ENCODE measurements at places on chromosomes 2 and 18.

GRCh38 chr2:74415762-74416395 lies 5.5 kb downstream of the C2orf81 start:
- DNase-seq = no peak

DNA sequence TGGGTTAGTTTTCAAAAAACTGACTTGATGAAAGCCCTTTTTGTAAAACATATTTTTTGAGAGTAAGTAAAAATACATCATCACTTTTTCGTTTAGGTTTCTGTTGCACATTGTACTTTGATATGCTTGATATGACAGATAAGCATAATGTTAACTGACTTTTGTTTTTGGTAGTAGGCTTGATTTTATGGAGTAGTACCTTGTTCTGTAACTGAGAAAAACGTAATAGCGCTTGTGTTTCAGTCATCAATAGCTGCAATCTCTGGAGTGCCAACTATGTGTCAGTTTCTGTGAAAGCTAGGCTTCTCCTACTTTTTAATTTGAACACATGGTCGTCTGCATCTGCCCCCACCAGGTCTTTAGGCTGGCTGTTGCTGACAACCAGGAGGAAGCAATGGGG lies 1.3 kb downstream of the LCLAT1 start:
- DNase-seq = no peak

GRCh38 chr18:80076379-80076778 lies 32.7 kb upstream of the ADNP2 start:
- no peak for DNase-seq

DNA sequence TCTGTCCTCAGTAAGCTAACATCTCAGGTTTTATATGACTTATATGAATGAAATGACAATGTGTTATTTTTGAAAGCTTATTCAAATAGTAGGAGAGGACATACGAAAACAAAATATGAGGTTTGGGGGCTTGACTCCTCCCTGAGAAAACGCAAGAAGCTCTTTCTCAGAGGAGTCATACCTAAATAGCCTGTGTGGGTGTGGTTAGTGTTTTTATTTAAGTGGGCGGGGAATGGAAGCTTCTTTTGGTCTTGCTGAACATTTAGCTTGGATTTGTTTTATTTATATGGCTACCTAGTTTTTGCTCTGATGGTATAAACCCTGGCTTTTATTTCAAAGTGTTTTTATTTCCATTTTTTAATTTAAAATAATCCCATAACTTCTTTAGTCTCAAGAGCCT lies 72.1 kb upstream of the DSG1 start:
- no peak for DNase-seq

GRCh38 chr2:209907746-209908145 lies 94.7 kb upstream of the RPE start:
- DNase-seq = no peak

DNA sequence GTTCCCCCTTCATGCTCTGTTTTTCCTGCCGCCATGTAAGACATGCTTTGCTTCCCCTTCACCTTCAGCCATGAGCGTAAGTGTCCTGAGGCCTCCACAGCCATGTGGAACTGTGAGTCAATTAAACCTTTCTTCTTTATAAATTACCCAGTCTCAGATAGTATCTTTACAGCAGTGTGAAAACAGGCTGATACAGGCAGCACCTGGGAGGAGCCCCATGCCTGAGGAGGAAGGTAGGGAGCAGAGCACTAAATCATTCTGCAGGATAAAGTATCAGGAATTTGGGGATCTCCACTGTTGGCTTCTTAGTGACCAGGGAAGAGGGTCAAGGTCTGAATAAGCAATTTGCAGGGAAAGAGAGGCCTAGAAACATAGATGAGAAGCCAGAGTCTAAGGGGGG lies 78.0 kb downstream of the KCNF1 start:
- no peak for DNase-seq

DNA sequence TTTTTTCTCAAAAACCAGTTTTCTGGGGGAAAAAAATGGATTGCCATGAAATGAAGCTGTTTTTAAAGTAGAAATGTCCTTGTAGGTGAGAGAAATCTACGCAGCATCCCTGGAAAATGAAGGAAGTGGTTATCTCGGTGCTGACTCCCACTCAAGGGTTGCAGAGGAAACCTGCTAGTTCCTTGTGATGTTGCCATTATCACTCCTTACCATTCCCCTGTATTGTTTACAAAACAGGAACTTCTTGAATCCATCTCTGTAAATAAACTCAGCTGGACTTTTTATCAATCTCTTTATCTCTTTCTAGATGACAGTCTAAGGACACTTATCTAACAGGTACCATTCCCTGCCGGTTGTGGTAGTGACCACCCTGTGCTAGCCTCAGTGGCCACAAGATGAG lies 61.2 kb downstream of the FEZ2 start:
- no peak for DNase-seq

GRCh38 chr2:12326449-12327190 lies 390.1 kb upstream of the TRIB2 start:
- DNase-seq = peak; percentile 27

DNA sequence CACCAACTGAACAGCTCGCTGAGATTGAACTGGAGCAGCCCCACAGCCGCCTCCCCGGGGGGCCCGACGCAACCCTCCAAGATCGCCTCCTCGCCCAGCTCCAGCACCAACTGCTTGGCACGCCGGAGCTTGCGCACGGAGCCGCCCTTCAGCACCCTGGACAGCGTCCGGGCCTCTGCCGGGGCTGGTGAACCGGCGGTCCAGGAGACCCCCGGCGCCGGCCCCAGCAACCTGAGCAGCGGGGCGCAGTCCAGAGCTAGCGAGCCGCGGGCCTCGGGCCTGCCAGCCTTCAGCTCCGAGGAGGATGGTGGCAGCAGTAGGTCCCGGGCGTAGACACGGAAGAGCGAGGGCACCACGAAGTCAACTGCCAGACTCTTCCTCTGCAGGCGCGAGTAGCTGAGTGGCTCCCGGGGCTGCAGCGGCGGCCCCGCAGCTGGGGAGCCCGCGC lies 1.2 kb downstream of the ALK start:
- peak; percentile 75 for DNase-seq

- no peak for DNase-seq
Observed at GRCh38 chr2:66571918-66572317, 137.0 kb downstream of the MEIS1 start.

- DNase-seq = no peak
Observed at GRCh38 chr2:57899898-57900297, 146.7 kb upstream of the VRK2 start.

- no peak for DNase-seq
Observed at GRCh38 chr2:38057651-38058410, 18.1 kb downstream of the CYP1B1 start.

- no peak for DNase-seq
Observed at GRCh38 chr2:100509066-100509465, 38.8 kb downstream of the NMS start.

DNA sequence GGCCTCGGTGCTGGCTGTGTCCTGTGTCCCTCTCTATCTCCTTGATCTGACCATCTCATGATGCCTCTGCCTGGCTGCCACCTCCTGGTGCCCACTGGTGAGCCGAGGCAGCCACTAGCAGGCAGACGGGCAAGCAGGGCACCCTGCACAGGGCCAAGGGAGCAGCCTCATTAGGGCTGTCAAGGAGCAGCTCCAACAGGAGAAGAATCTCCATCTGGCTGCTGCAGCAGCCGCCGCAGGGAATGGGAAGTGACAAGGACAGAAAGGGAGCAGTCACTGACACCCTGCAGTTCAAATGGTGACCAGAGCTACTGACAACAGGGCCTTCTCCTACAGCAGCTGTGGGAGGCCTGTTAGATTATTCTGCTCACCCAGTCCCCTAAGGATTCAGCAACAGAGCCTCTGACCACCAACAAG lies 32.6 kb downstream of the ALPK2 start:
- DNase-seq = no peak

DNA sequence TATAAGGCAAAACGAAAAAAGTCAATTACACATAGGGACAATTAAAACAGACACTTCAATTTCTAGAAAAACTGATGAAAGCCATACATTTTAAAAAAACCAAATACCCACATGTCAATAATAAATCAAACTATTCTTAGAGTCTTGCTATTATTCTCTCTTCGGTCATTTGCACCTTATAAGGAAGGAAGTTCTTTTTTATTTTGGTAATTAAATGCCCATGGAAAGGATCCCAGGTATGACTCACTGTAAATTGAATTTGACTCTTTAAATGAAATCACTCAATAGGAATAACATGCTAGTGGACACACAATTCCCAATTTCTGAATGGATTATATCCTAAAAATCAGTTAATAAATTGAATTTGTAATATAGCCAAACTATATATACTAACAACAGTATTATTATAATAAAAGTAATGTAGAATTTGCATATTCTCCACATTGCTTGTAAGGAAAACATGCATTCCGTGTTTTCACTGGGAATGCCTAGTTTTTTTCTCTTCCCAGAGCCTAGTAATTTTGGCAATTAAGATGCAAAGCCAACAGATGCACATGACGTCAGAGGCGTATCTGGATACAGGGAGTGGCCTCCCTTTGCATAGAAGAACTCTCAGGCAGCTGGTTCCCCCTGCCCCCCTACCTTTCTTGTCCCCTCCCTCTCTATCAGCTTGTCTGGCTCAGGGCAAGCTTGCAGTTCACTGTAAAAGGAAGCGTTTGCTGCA lies 153.5 kb upstream of the PGAP1 start:
- peak; percentile 43 for DNase-seq

- no peak for DNase-seq
Observed at GRCh38 chr2:74567881-74568280, 13.4 kb downstream of the DOK1 start.

DNA sequence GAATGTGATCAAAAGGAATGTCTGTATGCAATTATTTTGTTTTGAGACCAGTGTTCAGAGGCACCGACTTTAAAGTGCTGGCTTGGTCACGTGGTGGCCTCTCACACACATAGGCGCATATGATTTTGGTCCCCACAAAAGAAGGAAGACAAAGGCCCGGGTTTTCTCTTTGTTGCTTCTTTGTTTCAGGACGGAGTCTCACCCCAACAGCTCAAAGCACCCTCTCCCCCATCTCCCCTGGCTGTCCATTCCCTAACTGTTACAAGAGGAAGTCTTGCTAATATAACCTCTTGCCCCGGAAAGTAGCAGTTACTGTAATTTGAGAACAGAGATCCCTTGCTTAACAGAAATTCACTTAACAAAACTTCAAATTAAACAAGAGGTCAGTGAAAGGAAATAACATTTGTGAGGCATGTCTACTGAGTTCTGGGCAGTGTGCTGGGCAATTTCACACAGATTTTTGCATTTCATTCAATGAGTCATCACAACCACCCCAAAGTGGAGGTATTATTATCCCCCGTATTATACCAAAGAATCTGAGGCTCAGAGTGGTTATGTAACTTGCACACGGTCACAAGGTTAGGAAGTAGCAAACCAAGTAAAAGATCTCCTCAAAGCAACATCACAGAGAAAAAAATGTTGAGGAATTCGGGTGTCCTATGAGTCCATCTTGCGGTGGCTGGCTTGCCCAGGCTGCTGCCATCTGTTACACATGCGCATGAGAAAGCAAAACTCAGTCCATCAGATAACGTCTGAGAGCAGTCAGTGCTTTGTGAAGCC lies 75.8 kb downstream of the SDC1 start:
- no peak for DNase-seq

- no peak for DNase-seq
Observed at GRCh38 chr18:55261253-55261652, 302.0 kb upstream of the CCDC68 start.

DNA sequence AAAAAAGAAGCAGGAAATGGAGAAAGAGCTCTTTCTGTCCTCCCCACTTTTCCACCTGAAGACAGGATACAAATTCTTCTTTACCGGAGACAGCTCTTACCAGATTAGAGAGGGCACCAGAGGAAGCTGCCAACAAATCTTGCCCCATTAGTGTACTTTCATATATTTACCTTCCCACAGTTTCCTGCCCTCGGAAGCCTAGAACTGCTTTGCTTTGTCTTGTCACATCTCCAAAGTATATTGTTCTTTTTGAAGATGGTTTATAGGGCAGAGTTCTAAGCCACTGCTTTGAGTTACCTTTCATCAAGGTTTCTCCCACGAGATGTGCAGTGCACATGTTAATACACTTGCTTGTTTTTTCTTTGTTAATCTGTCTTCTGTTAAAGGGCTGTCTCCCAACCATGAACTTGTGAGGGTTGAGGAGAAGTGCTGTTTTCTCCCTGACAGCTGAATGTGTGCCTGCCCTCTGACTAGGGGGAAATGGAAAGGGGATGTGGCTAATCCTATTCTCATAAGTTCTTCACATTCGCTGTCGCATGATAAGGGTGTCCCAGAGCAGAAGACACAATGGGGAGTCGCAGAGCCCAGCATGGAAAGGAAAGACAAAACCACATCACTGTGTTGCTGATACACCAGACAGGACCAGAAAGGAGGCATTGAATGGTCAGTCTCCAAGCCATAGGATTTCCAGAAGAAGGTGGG lies 24.2 kb downstream of the CENPA start:
- no peak for DNase-seq
